Renal cortex interstitium (tissue), 15 donors: ENCODE measurements at places on chromosomes 5 and 9.

DNA sequence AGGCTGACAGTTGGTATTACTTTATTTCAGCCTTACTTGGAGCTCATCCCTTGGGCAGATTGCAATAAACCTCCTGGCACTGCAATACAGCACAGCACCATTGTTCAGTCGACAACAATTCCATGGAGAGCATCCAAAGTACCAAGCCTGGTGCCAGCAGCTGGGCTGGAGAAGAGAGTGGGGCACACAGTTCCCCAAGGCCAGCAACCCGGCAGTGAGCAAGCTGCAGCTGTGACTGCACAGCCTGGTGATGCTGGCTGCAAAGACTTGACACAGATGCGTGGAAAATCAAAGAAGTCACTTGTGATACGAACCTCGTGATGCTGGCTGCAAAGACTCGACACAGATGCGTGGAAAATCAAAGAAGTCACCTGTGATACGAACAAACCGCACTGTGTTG is 125.4 kb downstream of the ATPSCKMT start:
- no peak for DNase-seq

DNA sequence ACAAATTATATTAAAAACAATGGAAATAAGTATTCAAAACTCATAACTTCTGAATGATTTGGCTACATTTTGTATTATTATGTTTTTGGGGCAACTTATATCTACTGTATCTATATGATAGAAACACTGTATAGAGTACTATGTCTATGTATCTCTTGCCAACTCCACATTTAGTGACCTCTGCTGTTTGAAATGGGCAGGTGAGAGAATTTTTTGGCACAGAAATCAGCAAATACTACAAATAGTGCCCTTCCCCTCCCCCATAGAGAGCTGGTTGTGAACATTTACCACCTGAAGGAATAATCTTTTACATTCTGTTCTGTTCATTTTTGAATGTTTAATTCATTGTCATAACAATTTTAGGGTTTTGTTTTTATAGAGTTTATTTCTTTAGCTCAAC is 545.3 kb downstream of the PDE4D start:
- DNase-seq: no peak

GRCh38 chr5:57442080-57442839 is 40.4 kb downstream of the ACTBL2 start:
- no peak for DNase-seq

- DNase-seq: no peak
Observed at GRCh38 chr9:133506653-133507038, 18.1 kb downstream of the MYMK start.

GRCh38 chr5:39194466-39195136 is 24.8 kb downstream of the FYB1 start:
- no peak for DNase-seq
